HTR-8/SVneo (cell line): ENCODE measurements at places on chromosomes 5 and 9.

DNA sequence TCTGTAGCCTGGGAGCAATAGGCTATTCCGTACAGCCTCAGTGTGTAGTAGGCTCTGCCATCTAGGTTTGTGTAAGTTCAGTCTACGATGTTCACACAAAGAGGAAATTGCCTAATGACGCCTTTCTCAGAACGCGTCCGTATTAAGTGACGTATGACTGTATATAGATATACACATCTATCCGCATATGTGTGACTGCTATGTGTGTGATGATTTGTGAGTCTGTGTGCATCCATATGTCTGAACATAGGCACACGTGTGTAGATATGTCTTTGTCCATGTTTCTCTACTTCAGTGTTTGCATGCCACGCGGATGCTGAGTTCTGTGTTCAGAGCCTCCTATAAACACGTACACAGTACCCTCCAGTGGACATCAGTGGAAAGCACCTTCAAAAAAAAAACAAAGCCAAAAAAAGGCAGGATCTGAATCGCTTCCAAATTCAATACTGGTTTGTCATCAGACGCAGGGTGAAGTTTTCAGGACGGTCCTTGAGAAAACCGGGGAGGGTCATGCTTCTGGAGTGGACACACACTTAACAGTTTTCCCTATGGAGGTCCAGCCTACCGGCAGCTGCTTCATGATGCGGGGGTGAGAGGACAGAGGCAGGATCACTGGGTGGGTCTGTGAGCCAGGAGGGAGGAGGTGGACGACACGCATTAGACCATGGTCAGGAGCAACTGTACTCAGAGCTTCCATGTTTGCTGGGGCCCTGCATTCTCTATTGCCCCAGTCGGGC lies 29.5 kb upstream of the ALDH1B1 start:
- peak; percentile 45 for DNase-seq

GRCh38 chr9:83596899-83597504 lies 25.9 kb upstream of the IDNK start:
- peak; percentile 25 for DNase-seq

DNA sequence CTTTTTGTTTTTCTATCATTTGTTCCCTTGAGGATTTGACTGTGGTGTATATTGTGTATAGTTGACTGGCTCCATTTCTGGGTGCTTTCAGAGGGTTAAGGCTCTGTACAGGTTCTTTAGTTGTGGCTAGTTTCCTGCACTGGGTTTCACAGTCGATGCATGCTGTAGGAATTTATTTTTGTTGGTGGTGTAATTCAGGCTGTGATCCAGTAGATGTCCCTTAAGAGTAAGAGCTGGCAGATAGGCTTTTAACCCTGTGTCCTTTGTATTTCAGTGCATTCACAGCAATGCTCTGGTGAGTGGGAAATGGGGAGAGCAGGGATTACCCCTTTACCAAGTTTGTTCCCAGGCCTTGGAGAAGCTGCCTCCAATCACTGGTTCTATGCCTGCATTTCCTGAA lies 112.9 kb downstream of the SPATA31D1 start:
- no peak for DNase-seq

- DNase-seq = no peak
These were observed 746.3 kb upstream of the RIOK2 start for GRCh38 chr5:97929383-97929782.

- no peak for DNase-seq
These were observed at the start of gene ERAP2 for GRCh38 chr5:96876292-96876850. Gene ERAP2, plus strand, starts transcription at chr5:96876500. Its CDS starts 3,186 bp downstream, at chr5:96879686.
